Fibroblast of skin of scalp (primary cell): ENCODE measurements at places on chromosomes 1 and 21.

DNA sequence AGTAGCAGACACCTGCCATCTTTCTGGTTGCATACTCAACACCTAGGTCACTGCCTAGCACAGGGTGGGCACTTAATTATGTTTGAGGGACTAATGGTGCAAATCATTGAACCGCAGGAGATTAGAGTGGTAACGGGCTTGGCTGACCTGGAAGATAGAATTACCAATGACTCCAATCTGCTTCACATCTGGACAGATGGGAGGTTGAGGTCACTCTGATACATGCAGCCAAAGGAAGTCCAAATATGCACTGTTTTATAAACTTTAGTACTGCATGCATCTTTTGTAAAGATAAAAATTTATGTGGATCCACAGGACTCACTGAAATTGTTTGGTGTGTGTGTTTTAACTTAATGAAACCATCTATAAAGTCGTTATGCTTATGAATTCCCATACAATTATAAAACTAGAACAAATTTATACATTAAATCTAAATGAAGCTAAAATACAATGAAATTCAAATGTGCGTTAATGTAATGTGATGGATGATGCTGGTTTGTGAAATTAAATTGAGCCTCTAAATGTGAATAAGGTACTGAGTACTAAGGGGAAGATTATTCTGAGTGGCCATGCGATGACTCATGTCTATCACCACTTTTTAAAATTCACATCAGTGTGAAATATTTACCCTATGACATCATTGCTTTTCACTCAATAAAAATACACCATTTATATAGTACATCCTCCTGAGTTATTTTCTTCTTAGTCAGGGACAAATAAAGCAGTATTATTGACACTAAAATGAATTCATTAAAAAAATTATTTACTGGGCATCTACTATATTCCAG lies 224.7 kb upstream of the FAM78B start:
- peak; percentile 1 for DNase-seq

DNA sequence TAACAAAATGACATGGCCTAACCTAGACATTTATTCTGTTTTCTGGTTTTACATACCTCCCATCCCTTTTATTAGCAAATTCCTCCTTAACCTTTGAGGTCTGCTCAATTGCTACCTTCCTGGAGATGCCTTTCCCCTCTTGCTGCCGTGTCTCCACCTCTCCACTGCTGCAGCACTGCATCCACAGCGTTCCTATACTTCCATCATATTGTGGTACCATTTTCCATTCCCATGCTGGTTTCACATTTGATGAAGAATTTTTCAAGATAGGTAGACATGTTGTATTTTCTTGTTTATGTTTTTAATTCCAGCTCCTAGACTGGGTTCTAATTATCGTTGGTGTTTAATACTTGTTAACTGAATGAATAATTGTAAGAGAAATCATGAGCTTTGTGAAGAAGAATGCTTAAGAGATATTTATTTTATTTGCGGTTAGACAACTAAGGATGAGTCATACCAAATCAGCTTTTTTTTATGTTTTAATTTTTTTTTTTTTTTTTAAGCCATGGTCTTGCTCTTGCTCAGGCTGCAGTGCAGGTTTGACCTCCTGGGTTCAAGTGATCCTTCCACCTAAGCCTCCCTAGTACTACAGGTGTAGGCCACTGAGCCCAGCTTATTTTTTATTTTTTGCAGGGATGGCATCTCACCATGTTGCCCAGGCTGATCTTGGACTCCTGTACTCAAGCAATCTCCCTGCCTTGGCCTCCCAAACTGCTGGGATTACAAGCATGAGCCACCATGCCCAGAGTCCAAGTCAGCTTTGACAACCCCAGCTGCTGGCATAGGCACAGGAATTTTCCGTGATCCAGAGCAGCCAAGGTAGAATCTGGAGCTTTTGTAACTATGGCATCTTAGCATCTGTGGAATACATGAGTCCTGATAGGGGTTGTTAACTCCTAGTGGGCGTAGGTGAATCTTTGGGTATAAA lies 44.0 kb downstream of the ATP6V1G3 start:
- peak; percentile 73 for DNase-seq

- DNase-seq = no peak
Observed at GRCh38 chr1:88216441-88216840, 467.6 kb upstream of the PKN2 start.

DNA sequence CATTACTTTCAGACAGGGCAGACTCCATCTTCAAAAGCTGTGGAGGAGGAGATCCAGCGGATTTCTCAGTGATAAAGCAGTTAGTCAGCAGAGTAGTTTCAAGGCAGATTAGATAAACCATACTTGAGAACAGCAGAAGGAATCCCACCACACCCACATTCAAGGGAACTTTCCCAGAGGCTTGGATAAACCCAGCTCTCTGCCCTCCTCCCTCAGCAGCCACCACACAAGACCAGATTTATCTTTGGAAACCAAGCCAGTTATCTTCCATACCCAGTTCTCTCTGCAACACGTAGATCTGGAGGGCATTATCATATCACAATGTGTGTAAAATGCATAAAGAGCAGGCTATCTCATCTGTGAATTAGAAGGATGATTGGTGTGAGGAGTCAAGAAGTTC lies 40.2 kb downstream of the GFI1 start:
- DNase-seq = peak; percentile 18

GRCh38 chr1:63674238-63674864 lies 81.1 kb downstream of the PGM1 start:
- DNase-seq = peak; percentile 88

- DNase-seq = no peak
Observed at GRCh38 chr1:10177876-10178275, 32.5 kb upstream of the KIF1B start.

DNA sequence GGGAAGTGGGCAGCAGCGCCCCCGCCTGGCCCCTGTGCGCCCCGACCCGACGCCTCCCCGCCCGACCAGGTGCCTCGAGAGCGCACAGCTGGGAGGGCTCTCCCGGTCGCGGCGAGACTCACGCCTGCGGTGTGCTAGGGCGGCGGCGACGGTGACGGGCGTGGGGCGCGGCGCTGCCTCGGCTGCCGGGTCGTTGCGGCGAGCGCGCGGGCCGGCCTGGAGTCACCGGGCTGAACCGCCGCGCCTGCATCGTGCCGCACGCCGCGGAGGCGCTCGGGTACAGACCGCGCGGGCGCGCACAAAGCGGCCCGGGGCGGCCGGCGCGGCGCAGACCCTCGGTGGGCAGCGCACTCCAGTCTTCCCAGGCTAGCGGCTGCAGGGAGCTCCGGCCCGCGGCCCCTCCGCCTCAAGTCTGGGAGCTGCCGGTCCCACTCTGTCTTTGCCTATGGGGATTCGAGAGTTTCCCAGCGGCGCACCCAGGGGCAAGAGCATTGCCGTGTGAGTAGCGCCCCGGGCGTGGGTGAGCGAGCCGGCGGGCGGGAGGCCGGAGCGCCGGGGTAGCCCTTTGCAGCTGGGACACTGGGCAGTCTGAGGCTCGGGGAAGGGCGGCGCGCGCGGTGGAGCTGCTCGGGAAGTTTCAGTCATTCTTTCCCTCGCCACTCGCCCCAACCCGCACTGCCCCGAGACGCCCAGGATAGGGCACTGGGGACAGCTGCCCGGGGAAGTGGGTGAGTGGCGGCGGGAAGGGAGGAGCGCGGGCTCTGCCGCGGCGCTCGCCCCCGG lies at the start of gene SLC35F3:
TSS of gene SLC35F3 (plus strand) at position 44 of the 783 bp plus-strand sequence.
- DNase-seq = no peak

DNA sequence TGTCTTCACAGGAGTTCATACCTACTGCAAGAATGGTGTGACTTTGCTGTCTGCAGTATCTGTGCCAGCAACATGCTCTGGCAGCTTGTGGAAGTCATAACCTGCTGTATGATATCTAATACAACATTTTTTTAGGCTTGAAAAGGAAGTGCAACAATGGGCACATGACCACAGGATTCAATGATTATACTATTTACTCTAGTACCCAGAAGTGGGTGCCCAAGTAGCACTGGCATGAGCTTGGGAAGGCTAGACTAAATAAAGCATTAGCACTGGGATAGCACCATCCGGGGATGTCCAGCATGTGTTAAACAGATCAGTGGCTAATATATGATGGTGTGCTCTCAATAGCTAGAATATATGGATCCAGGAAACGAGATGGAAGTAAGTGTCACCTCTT lies 98.6 kb upstream of the PDE4B start:
- DNase-seq = no peak

GRCh38 chr1:69230208-69230607 lies 337.5 kb upstream of the LRRC7 start:
- DNase-seq = no peak

- no peak for DNase-seq
Observed at GRCh38 chr21:26138615-26139257, 31.8 kb downstream of the APP start.

DNA sequence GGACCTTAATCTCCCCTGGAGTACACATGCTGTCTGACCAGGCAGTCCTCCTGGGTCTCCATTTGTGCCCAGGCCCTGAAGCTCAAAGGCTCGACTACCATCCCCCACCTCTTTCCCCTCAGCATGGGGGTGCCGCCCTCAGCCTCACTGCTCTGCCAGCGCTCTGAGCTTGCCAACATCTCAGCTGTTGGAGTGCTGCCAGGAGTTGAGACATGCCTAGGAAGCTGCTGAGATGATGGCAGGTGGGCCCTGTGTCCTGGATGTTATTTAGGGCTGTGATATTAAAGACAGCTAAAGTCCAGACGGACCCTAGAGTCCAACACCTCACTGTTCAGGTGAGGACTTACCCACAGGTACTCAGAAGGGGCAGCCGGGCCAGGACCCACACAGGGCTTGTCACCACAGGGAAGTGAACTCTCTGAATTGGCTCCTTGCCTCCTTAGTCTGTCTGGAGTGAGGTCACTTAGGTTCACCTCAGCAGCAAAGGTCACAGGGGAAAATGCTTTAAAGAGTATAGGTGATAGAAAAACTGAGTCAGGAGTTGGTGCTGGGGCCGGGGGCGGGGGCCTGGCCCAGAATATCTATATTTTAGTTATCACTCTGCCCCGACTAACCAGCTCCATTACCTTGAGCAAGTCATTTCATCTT lies 19.7 kb upstream of the KCNC4 start:
- no peak for DNase-seq

GRCh38 chr1:81681601-81682266 lies 119.0 kb upstream of the ADGRL2 start:
- peak; percentile 19 for DNase-seq

DNA sequence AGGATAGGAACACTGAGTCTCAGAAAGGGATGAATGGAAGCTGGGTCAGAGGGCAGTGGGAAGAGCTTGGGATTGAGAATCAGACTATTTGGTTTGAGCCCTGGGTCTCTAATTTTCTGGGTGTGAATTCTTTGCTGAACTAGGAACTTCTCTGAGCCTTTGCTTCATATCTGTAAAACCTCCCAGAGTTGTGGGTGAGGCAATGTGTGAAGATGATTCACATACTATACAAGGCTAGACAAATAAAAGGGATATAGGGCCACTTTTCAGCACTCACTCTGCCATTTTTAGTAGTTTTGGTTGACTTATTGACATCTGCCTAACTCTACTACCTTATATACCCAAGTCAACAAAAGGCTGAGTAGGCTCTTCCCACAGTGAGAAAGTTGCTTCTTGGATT lies 77.7 kb upstream of the JUN start:
- peak; percentile 38 for DNase-seq

GRCh38 chr1:2443277-2444137 lies 31.1 kb upstream of the PEX10 start:
- no peak for DNase-seq

- DNase-seq = no peak
Observed at GRCh38 chr1:27343639-27344025, 1.8 kb downstream of the SYTL1 start.

DNA sequence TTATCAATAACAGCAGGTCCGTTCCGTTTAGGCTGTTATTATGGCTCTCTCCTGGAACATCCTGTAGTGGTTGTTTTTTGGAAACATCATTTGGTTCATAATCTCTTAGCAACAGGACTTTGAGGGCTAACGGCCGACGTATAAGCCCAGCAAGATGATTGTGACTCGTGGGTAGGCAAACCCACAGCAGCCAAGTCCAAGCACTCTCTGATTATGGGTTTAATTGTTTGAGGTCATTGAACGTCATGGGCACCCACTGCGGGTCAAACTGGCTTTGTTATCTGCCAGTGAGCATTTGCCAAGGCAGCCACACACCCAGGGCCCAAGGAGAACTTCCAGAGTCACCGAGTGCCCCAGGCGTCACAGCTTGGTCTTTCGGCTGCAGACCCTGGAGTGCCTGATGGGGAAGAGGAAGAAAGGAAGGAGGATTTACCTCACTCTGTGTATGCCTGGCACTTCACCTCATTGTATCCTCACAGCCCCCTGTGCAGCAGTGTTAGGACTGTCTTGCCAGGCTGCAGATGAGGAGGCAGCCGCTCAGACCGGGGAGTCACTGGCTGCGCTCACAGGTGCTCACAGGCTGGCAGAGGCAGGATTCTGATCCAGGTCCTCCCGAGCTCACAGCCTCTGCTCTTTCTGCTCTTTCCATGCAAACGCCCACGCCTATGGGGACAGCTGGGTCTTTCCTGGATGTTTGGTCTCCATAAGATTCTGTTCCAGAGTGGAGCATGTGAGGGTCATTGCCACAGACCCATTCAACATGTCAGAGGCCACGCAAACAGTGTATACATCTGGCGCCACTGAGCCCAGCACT lies 30.8 kb upstream of the EPS8L3 start:
- DNase-seq = no peak

DNA sequence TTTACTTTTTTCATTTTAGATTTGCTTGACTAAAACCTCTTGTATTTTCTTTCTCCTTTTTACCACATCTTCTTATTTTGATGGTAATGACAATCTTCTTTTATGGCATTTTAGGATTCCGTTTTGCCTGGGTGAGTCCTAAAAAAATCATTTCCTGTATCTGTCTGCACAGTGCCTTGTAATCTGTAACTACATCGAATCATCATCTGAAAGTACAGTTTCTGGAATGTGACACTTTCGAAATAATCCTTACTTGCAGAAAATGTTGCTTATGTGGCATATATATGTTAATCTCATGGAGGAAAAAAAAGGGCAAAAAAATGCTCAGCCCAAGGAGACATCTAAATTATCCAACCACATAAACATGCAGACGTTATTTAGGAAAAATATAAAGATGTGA lies 29.0 kb downstream of the GREM2 start:
- DNase-seq = peak; percentile 76

DNA sequence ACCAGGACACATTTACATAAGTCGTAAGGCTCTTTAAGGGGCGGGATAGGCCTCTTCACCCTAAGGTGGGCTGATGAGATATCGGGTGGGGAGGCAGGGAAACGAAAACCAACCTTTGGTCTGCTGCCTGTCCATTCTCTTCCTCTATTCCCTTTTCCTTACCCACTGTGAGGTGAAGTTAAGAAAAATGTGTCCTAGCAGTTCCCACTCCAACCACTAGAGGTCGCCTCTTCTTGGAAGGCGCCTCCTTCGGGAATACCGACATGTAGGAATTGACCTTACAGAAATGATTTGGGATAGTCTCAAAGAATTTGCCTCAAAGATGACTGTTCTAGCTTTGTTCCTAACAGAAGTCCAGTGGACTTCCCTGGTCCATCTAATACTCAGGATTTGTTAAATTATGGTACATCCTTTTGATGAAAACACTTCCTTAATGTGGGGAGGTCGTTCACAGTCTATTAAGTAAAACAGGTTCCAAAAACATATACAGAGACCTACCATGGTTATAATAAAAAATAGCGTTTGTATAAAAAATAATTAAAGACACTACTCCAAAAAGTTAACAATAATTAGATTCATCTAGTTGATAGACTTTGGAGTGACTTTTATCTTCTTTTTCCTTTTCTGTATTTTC lies 14.1 kb downstream of the AZIN2 start:
- DNase-seq = peak; percentile 75

GRCh38 chr1:100700586-100700985 lies 19.0 kb upstream of the VCAM1 start:
- no peak for DNase-seq

- no peak for DNase-seq
Observed at GRCh38 chr1:109243221-109243620, 6.1 kb upstream of the CELSR2 start.

- DNase-seq = no peak
Observed at GRCh38 chr1:7967196-7967595, 5.7 kb downstream of the PARK7 start.
